Gastrocnemius medialis (tissue), 4 donors: ENCODE measurements at places on chromosomes 7 and 10. TPM values are rescaled to one million over a fixed set of nuclear protein-coding genes. Genes with fewer than 3 reads are reported as not detected.

- no peak overlapping the region for H3K4me3 ChIP-seq
- H3K4me1 ChIP-seq, result no peaks in the 10 kb centered on the region
- no peak overlapping the region for H3K27ac ChIP-seq
- no peaks in the 10 kb centered on the region for H3K27me3 ChIP-seq
Observed at GRCh38 chr7:104444017-104444416, 115.6 kb downstream of the LHFPL3 start.

GRCh38 chr10:118944959-118945633 is 84.4 kb upstream of the NANOS1 start:
- DNase-seq, result no peak
- H3K4me1 ChIP-seq, result peaks cover 6% of the 10 kb centered on the region
- H3K36me3 ChIP-seq, result no peaks in the 10 kb centered on the region
- no peak overlapping the region for H3K27ac ChIP-seq
- H3K27me3 ChIP-seq, result no peaks in the 10 kb centered on the region

DNA sequence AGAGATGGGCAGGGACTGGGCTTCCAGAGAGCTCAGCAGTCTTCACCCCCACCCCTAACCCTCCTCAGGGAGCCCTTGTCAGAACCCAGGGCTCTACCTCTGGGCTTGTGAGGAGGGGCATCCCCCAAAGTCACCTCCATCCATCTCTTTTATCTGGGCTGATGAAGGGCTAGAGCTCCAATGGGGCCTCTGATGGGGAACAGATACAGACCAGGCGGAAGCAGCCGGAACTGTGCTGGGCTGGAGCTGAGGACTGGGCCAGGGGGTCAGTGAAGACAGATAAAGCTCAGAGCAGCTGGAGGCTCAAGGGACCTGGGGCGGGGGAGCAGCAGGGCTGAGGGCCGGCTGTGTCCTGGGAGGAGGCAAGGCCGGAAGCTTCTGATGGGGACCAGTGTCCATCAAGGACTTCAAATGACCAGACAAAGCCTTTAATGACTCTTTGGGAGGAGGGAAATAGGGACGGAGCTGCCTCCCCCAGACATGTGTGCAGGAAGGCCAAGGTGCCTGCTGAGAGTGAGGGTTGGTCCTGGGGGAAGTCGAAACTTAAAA is 10.2 kb downstream of the KAZALD1 start:
- no peak overlapping the region for H3K4me3 ChIP-seq
- DNase-seq, result no peak
- peaks cover 26% of the 10 kb centered on the region for H3K27me3 ChIP-seq
- H3K4me1 ChIP-seq, result peaks cover 6% of the 10 kb centered on the region

The PRKCQ gene
- total RNA-seq, result 31.0 TPM

DNA sequence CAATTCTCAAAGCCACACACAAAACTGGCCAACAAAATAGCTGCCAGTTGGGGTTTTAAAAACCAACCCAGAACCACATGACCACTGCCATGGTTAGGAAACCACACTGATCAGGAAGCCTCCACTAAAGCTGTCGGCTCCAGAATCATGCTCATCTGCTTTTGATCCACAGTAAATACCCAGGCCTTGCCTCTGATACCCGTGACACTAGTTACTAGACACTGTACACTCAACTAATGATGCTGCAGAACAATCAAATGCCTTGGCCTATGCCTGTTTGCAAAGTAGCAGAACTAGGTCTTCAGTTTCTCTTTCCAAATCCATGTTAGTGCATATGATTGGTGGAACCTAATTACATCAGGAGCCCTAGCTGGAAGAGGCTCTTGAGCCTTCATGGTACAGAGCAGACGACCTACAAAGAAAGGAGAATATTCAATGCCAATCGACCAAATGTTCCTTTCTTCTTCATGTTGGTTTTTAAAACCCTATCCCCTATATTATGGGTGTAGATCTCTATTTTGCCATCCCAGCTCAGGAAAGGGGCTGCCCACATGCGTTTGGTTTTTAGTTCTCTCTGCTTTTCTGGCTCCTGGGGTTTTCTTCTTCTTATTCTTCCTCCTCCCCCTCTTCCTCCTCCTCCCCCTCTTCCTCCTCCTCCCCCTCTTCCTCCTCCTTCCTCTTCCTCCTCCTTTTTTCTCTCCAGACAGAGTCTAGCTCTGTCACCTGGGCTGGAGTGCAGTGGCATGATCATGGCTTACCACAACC is 76.6 kb downstream of the CNNM2 start:
- H3K4me3 ChIP-seq, result no peak overlapping the region
- no peaks in the 10 kb centered on the region for H3K36me3 ChIP-seq
- no peaks in the 10 kb centered on the region for H3K27me3 ChIP-seq

The SCIN gene
- total RNA-seq, result not detected

GRCh38 chr10:74599672-74600071 is 226.7 kb upstream of the KAT6B start:
- H3K27me3 ChIP-seq, result no peaks in the 10 kb centered on the region
- H3K4me1 ChIP-seq, result no peaks in the 10 kb centered on the region
- no peak for DNase-seq
- H3K4me3 ChIP-seq, result no peak overlapping the region
- H3K36me3 ChIP-seq, result no peaks in the 10 kb centered on the region
- H3K27ac ChIP-seq, result no peak overlapping the region

GRCh38 chr7:138072726-138073125 is 3.5 kb upstream of the AKR1D1 start:
- H3K27me3 ChIP-seq, result no peaks in the 10 kb centered on the region
- no peaks in the 10 kb centered on the region for H3K4me1 ChIP-seq
- H3K27ac ChIP-seq, result no peak overlapping the region
- no peak for DNase-seq

DNA sequence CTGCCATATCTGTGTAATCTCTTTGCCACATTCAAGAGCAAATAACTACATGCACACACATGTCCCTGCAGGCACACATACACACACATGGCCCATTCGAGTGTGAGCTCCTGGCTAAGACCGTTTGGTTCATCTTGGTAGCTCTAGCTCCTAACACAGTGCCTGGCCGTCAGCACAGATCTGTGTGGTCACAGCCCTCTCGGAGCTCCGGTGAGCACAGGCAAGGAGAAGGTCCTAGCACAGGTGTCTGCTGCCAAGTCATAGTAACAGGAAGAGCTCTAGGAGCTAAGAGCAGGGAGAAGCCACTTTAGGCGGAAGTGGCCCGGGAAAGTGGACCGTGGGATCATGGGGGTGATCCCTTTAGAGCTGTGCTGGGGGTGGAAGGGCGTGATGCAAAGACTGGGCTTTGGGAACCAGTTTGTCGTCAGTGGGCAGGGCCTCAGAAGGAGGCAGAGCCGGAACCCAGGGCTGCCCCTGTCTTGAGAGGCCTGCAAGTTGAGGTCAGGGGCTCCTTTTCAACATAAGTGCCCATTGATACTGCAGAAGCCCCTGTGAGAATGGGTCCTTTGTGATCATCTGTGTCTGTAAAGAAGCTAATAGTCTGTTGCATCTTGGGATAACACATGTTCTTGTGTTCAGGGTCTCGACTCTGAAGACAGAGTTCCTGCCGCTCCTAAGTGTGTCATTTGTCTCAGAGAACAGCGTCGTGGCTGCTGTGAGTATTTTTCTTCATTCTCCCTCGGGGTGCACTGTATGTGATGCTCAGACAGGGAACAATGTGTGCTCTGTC is 16.6 kb upstream of the ARPC1B start:
- no peak overlapping the region for H3K27ac ChIP-seq
- H3K4me1 ChIP-seq, result no peaks in the 10 kb centered on the region
- H3K36me3 ChIP-seq, result no peaks in the 10 kb centered on the region
- no peak for DNase-seq
- no peak overlapping the region for H3K4me3 ChIP-seq

GRCh38 chr10:80501381-80501912 is 36.3 kb upstream of the SH2D4B start:
- H3K27ac ChIP-seq, result peak overlapping the region; percentile 84
- H3K4me1 ChIP-seq, result peaks cover 61% of the 10 kb centered on the region
- no peak overlapping the region for H3K4me3 ChIP-seq
- no peaks in the 10 kb centered on the region for H3K27me3 ChIP-seq

- H3K27me3 ChIP-seq, result no peaks in the 10 kb centered on the region
- H3K4me1 ChIP-seq, result peaks cover 32% of the 10 kb centered on the region
- H3K4me3 ChIP-seq, result no peak overlapping the region
- H3K36me3 ChIP-seq, result no peaks in the 10 kb centered on the region
- DNase-seq, result no peak
Observed at GRCh38 chr10:71864911-71865361, 13.9 kb upstream of the PSAP start.

The CAV2 gene
- 15.0 TPM for total RNA-seq

GRCh38 chr7:55565681-55566080 is 6.6 kb downstream of the VOPP1 start:
- no peak overlapping the region for H3K4me3 ChIP-seq
- no peak for DNase-seq
- no peaks in the 10 kb centered on the region for H3K27me3 ChIP-seq
- no peaks in the 10 kb centered on the region for H3K36me3 ChIP-seq
- no peak overlapping the region for H3K27ac ChIP-seq

- H3K27me3 ChIP-seq, result no peaks in the 10 kb centered on the region
- no peak for DNase-seq
- no peak overlapping the region for H3K27ac ChIP-seq
- no peak overlapping the region for H3K4me3 ChIP-seq
Observed at GRCh38 chr7:90720984-90721760, 125.1 kb downstream of the CDK14 start.

GRCh38 chr10:131751827-131752775 is 148.7 kb upstream of the PPP2R2D start:
- H3K4me3 ChIP-seq, result no peak overlapping the region
- no peaks in the 10 kb centered on the region for H3K27me3 ChIP-seq
- no peak for DNase-seq
- no peaks in the 10 kb centered on the region for H3K4me1 ChIP-seq

GRCh38 chr7:35753761-35754603 is 46.9 kb upstream of the SEPTIN7 start:
- peak overlapping the region; percentile 76 for H3K27ac ChIP-seq
- H3K4me1 ChIP-seq, result peaks cover 34% of the 10 kb centered on the region
- H3K4me3 ChIP-seq, result no peak overlapping the region
- peak; percentile 15 for DNase-seq
- no peaks in the 10 kb centered on the region for H3K36me3 ChIP-seq

GRCh38 chr7:69906283-69906995 is 308.2 kb downstream of the AUTS2 start:
- no peak overlapping the region for H3K27ac ChIP-seq
- H3K4me1 ChIP-seq, result no peaks in the 10 kb centered on the region
- H3K4me3 ChIP-seq, result no peak overlapping the region
- no peaks in the 10 kb centered on the region for H3K36me3 ChIP-seq
- DNase-seq, result no peak

DNA sequence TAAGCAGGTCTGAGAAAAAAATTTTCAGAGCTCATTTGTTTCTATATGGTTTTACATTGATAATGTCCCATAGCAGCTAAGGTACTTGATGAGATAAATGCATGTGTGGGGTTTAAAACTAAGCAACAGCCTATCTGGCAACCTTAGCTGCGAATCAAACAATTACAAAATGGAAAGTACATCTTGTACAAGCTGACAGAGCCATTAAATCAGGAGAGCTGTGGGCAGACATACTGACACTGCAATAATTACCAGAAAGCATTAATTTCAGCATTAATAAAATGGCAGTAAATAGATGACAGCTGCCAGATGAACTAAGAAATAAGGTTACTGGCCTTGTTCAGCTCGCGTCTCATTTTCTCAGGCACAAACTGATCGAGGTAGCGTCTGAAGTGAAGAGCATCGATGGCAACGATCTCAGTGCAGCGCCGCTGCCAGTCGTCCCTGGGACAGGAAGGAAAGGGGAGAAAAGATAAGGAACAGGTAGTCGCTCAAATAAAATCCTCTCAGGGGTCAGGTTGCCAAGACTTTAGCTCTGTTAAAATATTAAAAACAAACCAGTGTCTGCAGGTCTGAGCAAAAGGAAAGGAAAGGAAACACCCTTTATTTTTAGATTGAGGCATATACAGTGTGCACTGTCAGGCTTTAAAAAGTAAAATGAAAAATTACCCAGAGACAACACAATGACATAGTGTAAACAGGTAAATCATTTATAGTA is 79.7 kb upstream of the OGDHL start:
- no peaks in the 10 kb centered on the region for H3K27me3 ChIP-seq
- peaks cover 26% of the 10 kb centered on the region for H3K36me3 ChIP-seq
- DNase-seq, result no peak
- H3K4me3 ChIP-seq, result peak overlapping the region; percentile 25
- H3K27ac ChIP-seq, result no peak overlapping the region
- no peaks in the 10 kb centered on the region for H3K4me1 ChIP-seq

GRCh38 chr10:22573820-22574569 is 140.4 kb downstream of the PIP4K2A start:
- no peak overlapping the region for H3K27ac ChIP-seq
- DNase-seq, result no peak
- no peaks in the 10 kb centered on the region for H3K4me1 ChIP-seq
- H3K36me3 ChIP-seq, result peaks cover 6% of the 10 kb centered on the region

DNA sequence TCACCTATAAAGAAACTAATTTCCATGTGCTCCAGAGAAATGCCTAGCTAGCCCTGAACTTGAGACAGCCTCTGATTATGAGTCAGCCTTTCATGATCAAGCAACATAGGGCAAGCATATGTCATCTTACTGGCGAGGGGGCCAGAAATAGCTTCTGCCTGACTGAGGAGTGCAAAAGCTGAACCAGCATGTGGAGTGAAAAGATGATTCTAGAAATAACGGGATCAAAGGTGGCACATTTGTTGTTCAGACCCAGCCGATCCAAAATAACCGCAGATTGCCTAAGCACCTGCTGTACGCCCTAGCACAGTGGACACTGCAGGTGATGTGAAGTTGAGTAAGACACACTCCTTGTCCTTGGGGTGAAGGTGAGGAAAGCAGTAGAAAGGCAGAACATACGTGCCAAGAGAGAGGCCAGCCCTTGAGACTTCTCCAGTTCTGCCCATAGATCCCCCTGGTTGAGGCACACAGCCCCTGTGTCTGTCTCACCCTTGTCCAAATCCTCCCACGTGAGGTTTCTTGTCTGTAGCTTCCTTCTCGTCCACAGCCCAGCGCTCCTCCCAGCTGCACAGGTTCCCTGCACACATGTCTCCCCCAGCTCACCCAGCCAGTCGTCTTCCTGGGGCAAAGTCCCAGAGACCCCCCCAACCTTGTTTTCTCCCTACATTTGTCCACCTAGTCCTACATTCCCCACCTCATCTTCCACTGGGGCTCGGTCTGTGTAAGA is 2.8 kb upstream of the BCL7B start:
- no peak overlapping the region for H3K4me3 ChIP-seq
- H3K36me3 ChIP-seq, result no peaks in the 10 kb centered on the region
- H3K27me3 ChIP-seq, result no peaks in the 10 kb centered on the region
- H3K27ac ChIP-seq, result peak overlapping the region; percentile 74

DNA sequence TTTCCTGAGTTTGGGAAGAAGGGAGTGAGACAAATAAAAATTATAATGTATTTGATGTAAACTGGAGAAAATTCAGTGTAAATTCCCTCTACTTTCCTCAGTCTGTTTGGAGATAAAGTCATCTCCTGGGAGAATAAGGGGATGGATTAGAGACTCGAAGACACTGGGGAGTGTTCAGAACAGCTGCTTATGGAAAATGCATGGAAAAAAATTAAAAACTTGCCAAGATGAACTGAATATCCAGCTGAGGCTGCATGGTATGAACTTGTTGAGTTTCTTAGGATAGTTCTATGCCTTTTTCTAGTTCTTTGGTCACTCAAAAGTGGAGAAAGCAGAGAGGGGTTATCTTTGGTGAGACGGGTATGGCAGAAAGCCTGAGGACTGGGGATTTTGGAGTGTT is 210.5 kb downstream of the BICC1 start:
- H3K27ac ChIP-seq, result no peak overlapping the region
- no peaks in the 10 kb centered on the region for H3K27me3 ChIP-seq
- no peaks in the 10 kb centered on the region for H3K36me3 ChIP-seq
- H3K4me3 ChIP-seq, result no peak overlapping the region

- H3K36me3 ChIP-seq, result no peaks in the 10 kb centered on the region
- H3K4me1 ChIP-seq, result peaks cover 83% of the 10 kb centered on the region
- H3K27ac ChIP-seq, result peak overlapping the region; percentile 90
- no peak overlapping the region for H3K4me3 ChIP-seq
- no peak for DNase-seq
Observed at GRCh38 chr10:69337296-69338132, 59.2 kb downstream of the HK1 start.
